AG04450 (cell line): ENCODE measurements at places on chromosomes 12 and 14. TPM values are rescaled to one million over a fixed set of nuclear protein-coding genes. Genes with fewer than 3 reads are reported as not detected.

DNA sequence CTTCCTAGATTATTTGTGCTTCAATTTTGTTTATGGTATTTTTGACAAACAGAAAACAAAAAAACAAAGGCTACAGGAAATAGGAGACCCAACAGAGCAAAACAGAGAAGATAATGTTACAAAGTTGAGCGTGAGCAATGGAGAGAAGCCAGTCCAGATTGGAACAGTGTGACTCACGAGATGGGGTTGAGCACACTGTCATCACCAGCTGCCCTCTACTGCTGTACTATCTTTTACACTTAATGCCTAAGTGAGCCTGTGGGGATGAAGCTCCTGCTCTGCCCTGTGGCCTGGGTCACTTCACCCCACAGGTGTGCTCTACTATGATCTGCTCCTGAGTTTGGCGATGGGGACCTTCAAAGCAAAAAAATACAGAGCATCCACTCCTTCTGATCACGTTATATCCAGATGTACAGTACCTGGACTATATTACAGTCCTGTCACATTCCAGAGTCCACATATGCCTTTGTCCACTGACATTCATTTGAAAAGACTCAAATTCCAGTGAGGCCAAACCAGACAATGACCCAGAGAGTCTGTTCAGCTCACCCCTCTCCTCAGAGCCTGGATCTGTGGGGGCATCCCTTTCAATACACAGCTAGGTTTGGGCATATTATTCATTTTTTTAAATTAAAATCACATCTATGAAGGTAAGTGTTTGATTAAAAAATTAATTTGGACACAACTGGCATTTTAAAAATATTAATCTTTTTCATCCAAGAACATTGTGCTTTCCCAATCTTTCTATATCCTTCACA is 4.4 kb downstream of the IPO8 start:
- no peak for DNase-seq

Gene PTCSC3
- not detected in 2 replicates for polyA plus RNA-seq

DNA sequence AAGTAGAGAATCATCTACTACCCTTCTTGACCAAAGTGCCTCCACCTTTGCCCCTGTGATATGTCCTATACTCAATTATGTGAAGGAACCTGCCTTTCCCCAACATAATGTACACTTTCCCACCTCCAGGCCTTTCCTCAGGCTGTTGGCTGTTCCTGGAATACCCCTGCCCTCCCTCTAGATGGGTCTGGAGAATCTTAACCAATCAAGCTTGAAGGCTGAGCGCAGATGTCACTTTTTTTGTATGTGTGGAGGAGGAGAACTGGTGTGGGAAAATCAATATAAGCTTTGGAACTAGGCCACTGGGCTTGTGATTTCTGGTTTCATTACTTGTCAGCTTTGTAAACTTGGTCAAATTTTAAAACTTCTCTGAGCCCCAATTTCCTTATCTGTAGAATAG is 4.7 kb downstream of the BMAL2 start:
- DNase-seq, result no peak

- no peak for DNase-seq
Measured at GRCh38 chr14:103362780-103363179, 22.4 kb upstream of the MARK3 start.

Gene KRT7
- polyA plus RNA-seq, result 1.0 and 4.6 TPM in 2 replicates

DNA sequence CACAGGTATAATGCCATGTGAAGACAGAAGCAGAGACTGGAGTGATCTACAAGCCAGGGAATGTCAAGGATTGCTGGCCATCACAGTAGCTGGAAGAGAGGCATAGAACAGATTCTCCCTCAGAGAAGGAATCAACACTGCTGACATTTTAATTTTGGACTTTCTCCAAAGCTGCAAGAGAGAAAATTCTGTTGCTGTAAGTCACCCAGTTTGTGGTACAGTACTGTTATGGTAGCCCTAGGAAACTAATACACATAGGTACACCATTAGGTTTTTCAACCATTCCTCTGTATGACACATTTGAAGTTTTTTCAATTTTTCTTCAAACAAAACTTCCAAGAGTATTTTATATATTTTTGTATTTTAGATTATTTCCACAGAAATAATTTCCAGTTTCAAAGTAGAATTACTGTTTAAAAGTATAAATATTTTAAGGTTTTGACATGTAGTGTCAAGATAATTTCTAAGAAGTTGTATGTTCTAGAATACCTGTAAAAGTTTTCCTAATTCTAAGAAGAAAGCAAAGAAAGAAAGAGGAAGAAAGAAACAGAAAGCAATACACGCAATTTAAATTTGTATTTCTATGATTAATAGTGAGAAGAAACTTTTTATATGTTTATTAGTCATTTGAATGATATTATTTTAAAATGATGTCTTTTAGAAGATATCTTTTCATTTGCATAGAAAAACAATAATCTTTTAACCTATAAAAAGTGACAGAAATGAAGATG is 64.9 kb upstream of the CATSPERB start:
- no peak for DNase-seq

DNA sequence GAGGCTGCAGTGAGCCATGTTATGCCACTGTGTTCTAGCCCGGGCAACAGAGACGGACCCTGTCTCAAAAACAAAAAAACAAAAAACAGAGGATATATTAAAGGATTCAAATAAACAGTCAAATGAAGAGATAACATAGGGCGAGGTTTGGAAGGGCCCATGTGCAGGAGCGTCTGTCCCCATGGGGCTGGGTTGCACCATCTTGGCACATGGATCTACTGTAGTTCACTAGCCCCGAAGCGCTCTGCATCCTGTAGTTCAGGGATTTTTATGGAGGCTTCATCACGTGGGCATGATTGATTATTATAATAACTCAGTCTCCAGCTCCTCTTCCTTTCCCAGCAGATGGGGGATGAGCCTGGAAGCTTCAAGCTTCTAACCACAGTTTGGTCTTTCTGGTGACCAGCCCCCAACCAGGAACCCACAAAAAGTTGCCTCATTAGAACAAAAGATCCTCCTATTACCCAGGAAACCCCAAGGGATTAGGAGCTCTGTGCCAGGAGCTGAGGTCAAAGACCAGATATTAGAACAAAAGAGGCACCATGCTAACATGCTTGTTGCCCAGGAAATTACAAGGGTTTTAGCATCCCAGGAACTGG is 59.9 kb downstream of the HCAR2 start:
- DNase-seq, result no peak

DNA sequence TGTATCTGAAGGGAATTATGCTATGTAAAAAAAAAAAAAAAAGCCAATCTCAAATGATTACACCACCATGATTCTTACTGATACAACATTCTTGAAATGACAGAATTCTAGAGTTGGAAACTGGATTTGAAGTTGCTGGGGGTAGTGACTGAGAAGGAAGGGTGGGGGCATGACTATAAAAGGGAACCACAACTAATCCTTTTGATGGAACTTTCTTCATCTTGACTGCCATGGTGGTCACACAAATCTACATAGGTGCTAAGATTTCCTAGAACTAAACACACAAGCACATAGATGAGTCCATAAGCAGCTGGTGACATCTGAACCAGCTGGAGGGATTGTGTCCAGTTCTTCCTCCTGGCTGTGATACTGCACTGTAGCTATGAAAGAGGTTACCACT is 51.4 kb downstream of the CLMN start:
- DNase-seq, result no peak

GRCh38 chr12:101018540-101018939 is 191.5 kb downstream of the SLC5A8 start:
- DNase-seq, result peak; percentile 60
